ENCODE measurements at places on chromosomes 13 and 19.

DNA sequence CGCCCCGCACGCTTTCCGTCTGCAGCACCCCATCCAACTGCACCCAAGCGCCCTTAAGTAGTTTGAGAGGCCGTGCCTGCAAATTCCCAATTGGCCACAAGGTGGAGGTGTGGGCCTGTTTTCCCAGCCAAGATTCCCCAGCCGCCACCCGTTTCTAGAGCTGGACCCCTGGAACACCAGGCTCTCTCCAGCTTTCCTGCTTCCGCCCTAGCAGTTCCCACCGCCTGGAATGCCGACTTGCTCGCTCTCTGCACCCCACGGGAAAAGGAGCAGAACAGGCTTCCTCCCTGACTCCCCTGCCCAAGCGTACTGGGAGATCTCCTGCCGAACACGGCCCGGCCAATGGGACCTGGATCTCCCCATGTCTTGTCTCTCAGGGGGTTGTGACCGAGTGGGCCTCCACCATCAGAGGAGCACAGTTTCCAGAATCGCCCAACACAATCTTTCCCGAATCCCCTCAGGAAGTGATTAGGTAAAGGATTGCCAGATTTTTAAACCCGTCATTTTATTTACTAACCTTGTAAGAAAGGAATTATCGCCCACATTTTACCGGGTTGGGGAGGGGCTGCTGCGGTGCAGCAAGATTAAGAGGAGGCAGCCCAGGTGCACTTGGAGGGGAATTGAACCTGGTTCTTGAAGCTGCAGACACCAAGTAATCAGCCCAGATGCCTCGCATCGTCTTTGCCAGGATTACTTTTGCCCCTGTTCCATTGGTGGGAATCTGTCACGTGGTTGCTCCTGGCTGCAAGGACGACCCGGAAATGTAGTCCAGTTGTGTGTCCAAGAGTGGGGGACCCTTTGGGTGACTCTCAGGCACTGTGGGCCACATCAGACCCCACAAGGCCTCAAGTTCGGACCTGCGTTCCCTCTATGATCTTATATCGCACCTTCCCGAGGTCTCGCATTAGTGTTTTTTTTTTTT, 3.5 kb upstream of the NAPSA start:
- DNase-seq: peak; percentile 93

GRCh38 chr13:58687148-58687547, 1055.6 kb downstream of the PCDH17 start:
- DNase-seq: no peak

GRCh38 chr19:14770944-14771839, 7.2 kb downstream of the ADGRE2 start:
- no peak for DNase-seq

DNA sequence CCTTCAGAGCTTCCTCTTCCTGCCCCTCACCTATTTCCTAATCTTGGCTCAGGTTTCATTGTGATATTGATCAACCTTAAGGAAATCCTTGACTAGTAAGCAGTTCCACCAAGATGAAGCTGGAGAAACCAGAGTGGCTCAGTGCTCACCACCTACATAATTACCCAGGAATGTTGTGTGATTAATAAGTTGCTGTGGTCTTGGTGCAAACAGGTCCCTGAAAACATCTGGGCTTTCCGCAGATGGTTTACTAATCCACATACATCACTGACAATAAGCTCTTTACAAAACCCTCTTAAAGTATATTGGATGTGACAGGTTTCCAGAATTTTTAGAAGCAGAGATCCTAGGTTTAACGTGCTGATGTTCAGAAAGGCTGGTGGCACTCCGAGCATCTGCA, 8.6 kb upstream of the SERP2 start:
- no peak for DNase-seq

- DNase-seq: no peak
Measured at GRCh38 chr13:112651750-112652511, 37.9 kb upstream of the ATP11A start.

GRCh38 chr13:113119166-113119821, 3.3 kb upstream of the F10 start:
- no peak for DNase-seq

- no peak for DNase-seq
Measured at GRCh38 chr19:3119693-3120380, 16.0 kb upstream of the GNA15 start.

DNA sequence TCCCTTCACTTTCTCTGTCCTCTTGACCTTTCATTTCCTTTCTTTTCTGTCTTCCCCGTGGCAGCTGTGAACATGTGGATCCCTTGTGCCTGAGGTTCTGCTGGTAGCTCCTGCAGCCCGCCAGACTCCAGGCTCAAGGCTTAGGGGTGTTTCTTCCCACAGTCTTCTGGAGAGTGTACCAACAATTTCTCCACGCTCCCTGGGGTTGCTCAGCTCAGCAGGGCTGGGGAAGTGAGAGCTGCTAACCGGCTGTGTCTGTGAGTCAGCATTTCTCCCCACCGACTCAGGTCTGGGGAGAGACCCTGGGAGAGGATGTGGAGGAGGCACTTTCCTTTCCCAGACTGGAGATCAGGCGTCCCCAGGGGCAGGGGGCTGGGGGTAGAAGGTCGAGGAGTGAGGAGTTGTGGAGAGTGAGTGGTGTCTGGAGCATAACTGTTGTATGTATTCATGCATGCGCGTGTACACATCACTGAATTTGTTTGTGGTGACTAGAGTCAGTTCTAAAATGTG, 193.6 kb downstream of the KCNRG start:
- DNase-seq: peak; percentile 54

DNA sequence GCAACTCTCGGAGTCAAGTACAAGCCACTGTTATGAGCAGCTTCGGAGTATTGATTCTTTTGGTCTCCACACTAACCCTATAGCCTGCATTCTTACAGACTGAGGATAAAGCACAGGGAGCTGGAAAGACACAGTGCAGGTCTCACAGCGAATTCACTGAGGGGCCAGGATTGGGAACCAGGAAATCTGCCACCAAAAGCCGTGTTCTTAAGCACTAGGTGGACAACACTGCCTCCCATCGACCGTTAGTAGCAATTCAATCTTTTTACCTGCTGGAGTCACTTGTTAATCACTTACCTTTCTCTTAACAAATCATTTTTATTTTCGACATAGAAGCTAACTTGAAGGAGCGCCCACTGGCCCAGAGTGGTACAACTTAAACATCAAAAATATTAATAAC, 6.3 kb downstream of the PMIS2 start:
- DNase-seq: peak; percentile 87

- DNase-seq: peak; percentile 64
Measured at GRCh38 chr13:91017031-91017668, 330.3 kb upstream of the MIR17HG start.

DNA sequence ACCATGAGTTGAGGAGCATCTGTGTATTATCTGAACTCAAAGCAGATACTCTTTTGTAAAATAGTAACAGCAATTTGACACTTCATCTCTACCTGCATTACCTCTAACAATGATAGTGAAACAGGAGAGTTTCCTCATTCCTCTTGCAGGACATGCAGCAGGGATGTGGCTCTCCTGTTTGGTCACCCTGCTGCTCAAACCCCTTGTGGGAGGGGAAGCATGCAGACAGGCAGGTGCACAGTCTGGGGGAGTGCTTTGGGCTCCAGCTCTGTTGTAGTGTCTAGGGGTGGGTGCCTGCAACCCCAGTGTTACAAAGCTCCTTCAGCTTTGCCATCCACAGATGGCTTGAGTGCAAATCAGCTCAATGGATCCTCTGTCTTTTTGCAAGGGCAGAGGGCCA, 827.6 kb downstream of the DACH1 start:
- DNase-seq: no peak

GRCh38 chr13:80131204-80131603, 209.7 kb downstream of the SPRY2 start:
- DNase-seq: peak; percentile 60

GRCh38 chr13:113026391-113026910, 57.4 kb downstream of the MCF2L start:
- no peak for DNase-seq

DNA sequence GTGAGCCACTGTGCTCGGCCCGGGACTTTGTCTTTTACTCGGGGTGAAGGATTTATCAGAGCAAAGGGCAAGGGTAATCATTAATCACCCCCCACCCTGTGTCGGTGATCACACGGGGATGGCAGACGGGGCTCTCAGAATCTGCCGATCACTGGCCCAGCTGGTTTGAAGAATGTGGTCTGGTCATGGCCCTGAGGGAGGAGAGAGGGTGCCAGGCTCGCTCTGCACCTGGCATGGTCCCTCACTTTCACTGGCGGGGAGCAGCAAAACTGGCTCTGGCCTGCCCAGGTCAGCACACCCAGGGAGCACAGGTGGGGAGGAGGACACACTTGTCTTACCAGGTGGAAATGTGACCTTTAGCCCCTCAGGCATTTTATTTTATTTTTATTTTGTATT, 10.2 kb downstream of the REEP6 start:
- no peak for DNase-seq

DNA sequence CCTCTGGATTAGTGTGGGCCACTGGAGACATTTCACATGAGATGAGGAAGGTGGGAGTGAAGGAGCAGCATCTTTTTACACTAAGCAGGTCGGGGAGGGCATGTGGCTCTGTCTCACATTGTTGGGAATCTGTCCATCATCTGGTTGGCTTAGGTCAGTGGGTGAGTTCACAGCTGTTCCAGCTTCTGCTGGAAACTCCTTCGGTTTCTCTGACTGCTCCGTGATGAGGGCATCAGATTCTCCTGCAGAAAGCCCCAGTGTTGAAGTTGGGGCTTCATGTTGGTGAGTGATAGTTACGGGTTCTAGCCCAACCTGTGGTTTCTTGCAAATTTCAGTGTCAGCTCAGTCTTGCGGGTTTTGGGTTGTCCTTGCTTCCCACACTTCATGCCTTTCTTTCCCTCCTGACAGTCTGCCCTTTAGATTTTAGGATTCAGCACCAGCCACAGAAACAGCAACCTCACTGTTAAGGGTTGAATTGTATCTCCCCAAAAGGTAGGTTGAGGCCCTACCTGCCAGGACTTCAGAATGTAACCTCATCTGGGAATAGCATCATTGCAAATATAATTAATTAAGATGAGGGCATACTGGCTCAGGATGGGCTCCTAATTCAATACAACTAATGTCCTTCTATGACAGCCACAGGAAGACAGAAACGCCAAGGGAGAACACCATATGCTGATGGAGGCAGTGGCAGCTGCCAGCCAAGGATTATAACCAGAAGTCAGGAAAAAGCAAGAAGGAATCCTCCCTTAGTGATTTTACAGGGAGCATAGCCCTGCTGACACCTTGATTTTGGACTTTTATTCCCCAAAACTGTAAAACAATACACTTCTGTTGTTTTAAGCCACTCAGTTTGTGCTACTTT, 7.6 kb upstream of the ALOX5AP start:
- no peak for DNase-seq

DNA sequence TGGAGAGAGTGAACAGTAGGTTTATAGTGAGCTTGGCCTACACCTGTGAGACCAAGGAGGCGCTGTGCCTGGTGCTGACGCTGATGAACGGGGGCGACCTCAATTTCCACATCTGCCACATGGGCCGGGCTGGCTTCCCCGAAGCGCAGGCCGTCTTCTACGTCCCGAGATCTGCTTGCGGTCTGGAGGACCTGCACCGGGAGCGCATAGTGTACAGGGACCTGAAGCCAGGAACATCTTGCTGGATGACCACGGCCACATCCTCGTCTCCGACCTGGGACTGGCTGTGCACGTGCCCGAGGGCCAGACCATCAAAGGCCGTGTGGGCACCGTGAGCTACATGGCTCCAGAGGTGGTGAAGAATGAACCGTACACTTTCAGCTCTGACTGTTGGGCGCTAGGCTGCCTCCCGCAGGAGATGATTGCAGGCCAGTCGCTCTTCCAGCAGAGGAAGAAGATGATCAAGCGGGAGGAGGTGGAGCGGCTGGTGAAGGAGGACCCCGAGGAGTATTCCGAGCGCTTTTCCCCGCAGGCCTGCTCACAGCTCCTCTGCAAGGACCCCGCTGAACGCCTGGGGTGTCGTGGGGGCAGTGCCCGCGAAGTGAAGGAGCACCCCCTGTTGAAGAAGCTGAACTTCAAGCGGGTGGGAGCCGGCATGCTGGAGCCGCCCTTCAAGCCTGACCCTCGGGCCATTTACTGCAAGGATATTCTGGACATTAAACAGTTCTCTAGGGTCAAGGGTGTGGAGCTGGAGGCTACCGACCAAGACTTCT, 139.0 kb downstream of the ZDHHC20 start:
- no peak for DNase-seq

DNA sequence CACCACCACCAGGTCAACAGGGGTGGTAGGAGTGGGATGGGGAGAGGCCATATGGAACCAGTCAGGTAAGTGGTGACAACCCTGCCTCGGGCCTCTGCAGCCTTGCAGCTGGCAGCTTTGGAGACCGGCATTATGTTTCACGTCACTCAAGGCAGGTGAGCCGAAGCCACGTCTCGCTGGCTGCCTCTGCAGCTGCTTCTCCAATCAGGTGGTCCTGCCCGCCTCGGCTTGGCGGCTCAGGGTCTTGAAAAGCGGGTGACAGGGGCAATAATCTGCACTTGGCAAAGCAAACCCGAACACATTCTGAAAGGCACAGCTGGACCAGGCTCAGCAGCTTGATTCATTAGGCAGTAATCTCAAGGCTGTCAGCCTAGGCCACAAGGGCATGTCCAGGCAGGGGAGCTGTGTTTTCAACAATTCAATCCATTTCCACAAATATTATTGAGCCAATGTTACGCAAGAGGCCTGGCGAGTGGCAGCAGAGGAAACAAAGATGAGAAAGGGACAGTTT, 77.4 kb upstream of the PCDH8 start:
- DNase-seq: no peak

- DNase-seq: no peak
Measured at GRCh38 chr13:50512474-50513299, 330.8 kb downstream of the DLEU7 start.

DNA sequence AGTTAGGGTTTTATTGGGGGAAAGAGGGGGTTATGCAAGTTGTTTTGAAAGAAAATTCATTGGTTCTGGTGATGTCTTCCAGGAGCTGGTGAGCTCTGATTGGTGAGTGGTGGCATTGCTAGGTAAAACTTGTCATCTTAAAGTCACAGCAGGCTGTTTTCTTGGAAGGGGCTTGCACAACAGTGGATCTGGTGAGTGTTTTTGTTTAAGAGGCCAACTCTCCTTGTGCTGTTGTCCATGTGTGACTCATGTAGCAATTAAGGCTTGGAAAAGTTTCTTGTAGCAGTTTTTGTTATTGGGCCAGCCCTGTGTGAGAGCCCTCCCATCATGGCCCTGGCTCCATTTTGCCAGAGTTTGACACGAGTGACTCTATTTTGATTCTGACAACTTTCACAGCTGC, 109.4 kb downstream of the RFC3 start:
- DNase-seq: no peak

- DNase-seq: peak; percentile 75
Measured at GRCh38 chr19:49684251-49684982, 5.0 kb upstream of the ADM5 start.

GRCh38 chr13:54415753-54416366, 1387.2 kb downstream of the OLFM4 start:
- DNase-seq: no peak

DNA sequence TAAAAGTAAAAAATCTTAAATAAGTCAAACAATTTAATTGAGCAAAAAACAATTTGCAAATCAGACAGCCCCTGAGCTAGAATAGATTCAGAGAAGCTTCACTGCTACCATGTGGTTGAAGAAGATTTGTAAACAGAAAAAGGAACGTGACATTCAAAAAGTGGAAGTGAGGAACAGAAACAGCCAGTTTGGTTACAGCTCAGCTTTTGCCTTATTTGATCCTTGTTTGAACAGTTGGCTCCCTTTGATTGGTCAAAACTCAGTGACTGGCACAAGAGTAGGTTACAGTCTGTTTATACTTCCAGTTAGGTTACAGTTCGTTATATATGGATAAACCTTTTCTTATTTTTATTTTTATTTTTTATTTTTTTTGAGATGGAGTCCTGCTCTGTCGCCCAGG, 5.8 kb downstream of the ZNF221 start:
- no peak for DNase-seq
